Caco-2 (cell line): ENCODE measurements at places on chromosomes 1 and 21. TPM values are rescaled to one million over a fixed set of nuclear protein-coding genes. Genes with fewer than 3 reads are reported as not detected.

DNA sequence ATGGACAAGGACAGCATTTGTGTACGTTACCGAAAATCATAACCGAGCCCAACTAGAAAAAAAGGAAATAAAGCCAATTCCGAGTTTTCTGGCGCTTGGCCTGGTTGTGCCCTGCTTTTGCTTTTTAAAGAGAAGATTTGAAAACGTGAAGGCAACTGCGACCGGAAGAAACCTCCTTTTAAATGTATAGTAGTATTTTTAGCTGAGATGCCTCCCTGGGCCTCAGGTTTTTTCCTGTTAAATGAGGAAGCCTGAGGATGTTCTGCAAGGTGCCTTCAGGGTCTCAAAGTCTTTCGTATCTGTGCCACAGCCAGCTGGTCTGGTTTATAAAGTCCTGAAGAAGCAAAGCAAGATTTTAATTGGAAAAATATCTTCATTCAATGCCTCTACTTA is 371 bp upstream of the ODF2L start:
- no peak for DNase-seq

GRCh38 chr1:23446661-23447310 is 22.2 kb upstream of the TCEA3 start:
- no peak for DNase-seq

- peak; percentile 25 for DNase-seq
Measured at GRCh38 chr21:44441041-44441400, 14.3 kb upstream of the LRRC3 start.

GRCh38 chr21:46345861-46346260 is 21.9 kb downstream of the PCNT start:
- no peak for DNase-seq

Gene KIF26B
- total RNA-seq: 4.9 and 6.2 TPM in 2 replicates

DNA sequence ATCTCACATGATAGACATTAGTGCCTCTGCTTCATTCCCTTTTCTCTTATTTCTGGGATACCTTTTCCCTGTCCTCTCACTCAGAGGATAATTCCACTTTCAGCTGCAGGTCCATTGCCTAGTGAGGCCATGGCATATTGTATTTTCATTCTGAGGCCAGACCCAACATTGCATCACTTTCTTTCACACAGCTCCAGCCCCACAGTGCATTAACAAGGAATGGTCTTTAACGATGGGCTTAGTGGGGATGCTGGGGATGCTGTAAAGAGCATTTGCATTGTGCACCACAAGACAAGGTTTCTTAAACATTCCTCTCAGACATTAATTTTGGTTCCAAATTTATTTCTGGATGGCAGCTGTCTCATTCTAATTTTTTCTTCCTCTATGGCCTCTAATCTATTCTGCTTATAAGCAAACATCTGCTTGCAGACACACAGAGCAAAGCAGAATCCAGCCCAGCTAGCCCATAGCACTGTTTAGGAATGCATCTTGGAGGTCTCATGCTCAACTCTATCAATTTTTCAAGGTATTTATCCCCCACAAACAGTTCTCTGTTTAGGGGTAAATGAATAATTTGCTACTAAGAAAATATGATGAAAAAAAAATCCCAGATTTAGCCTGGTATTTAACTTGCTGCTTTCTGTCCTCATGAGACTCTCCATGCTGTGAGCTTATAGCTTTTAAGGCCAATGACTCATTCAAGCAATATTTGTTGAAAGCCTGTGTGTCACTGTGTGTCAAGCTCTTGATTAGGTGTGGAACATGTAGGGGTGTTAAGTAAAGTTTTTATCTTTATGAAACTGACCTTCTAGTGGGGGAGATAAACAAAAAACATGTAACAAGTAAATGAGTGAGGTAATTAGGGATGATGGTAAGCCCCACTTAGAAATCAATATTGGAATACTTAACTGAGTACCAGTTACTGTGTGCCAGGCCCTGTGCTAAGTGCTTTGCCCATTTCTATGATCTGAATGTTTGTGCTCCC is 44.5 kb upstream of the CCDC190 start:
- DNase-seq: peak; percentile 28

- DNase-seq: no peak
Measured at GRCh38 chr1:217919683-217920388, 288.7 kb downstream of the SPATA17 start.

DNA sequence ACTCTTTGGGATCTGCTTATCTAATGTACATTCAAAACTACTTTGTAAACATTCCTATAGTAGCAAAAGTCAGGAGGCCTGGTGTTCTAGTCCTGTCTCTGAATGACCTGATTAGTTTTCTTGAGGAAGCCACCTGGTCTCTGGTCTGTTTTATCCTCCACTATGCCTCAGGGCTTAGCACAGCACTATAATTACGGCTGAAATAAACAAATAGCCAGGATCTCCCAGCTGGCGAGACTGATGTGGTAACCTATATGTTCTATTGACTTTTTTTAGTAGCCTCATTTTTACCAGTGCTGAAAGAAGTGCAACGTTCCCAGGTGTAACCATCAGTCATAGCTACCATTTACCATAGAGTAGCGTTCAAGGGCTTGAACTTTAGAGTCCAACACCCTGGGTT is 24.2 kb upstream of the RPL11 start:
- no peak for DNase-seq

Gene CD46
- 152 and 166 TPM in 2 replicates for total RNA-seq

DNA sequence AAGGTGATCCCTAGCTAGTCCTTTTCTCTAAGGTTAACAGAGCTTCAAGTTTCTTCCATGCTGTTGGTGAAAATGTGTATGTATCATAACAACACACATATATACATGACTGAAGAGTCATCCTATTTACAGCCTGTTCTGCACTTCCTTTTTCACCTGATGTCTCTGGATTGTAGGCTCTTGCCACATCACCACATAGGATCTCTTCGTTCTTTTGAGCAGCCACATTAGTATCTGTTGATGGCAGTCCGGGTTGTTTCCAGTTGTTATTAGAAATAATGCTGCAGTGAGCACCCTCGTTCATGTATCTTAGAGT is 19.7 kb downstream of the MRPL37 start:
- no peak for DNase-seq

Gene TSPEAR
- 0.12 and 0.32 TPM in 2 replicates for total RNA-seq

DNA sequence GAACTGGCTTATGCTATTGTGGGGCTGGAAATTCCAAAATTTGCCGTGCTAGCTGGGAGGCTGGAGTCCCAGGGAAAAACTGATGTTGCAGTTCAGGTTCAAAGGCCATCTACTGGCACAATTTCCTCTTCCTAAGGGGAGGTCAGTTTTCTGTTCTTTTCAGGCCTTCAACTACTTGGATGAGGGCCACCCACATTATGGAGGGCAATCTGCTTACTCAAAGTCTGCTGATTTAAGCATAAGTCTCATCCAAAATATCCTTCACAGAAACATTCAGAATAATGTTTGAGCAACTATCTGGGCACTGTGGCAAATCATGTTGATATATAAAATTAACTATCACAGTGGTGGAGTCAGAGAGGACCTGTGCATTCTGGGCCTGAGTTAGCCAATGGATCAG is 21.2 kb upstream of the PTGFR start:
- no peak for DNase-seq

DNA sequence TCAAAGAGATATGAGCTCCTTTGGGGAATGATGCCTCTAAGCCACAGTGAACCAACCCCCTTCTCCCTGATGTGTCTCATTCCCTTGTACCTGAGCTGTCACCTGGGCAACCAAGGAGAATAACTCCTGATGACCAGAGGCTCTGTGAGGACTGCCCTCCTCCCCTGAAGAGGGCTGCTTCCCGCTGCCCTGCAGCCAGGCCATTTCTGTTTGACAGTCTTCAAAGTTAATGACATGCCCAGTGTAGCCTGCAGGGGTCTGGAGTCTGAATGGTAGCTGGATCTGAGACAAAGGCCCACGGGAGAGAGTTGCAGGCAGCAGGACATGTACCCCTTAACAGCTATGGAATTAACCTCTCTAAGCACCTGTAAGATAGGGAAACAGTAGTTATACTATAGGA is 3.4 kb upstream of the SLFNL1 start:
- DNase-seq: no peak

- no peak for DNase-seq
Measured at GRCh38 chr1:19858893-19859292, 23.3 kb upstream of the OTUD3 start.

GRCh38 chr1:211037095-211037494 is 96.9 kb downstream of the KCNH1 start:
- no peak for DNase-seq

GRCh38 chr21:41488080-41488479 is 19.9 kb downstream of the TMPRSS2 start:
- no peak for DNase-seq

DNA sequence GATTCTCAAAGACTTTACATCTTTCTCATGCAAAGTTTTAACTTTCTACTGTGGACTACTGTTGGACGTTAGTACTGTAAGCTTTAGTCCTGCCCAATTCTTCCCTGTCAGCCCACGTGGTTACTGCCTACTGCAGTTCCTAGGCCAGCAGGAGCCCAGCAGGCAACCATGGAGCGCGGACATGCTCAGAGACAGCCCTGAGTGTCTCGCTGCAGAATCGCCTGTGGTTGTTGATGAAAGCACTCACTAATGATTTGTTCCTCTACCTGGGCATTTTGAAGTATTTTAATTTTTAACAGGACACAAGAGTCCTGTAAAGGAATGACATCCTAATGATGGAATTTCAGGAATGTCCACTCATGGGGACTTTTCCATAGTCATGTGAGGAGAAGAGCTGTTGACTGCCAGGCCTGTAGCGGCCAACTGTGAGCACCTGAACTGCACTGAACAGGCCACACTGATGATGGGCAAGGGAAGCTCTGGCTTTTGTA is 44.1 kb downstream of the PGBD5 start:
- peak; percentile 42 for DNase-seq

DNA sequence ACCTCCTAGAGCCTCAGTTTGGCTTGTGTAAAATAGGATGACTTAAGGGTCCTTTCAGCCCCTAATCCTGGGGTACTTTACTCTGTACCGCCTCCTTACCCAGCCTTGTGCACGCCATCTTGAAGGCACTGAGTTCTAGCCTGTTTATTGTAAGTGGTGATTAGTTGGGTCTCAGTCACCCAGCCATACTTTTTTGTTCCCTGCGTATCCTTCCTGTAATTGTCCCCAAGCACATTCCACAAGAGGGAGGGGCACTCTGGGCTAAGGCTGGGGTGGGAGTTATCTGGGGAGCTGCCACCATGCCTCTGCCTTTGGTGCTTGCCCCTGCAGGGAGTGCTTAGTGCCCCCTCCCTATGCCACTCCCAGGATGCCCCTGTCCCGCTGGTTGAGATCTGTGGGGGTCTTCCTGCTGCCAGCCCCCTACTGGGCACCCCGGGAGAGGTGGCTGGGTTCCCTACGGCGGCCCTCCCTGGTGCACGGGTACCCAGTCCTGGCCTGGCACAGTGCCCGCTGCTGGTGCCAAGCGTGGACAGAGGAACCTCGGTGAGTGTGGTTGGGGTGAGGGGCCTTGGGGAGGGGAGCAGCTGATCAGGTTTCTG is 856 bp downstream of the FDPS start:
- peak; percentile 38 for DNase-seq

Gene RBM11
- total RNA-seq: 0.61 and 0.74 TPM in 2 replicates

GRCh38 chr1:64678366-64678765 is 66.5 kb upstream of the RAVER2 start:
- DNase-seq: no peak

Gene DAP3
- 165 and 185 TPM in 2 replicates for total RNA-seq

DNA sequence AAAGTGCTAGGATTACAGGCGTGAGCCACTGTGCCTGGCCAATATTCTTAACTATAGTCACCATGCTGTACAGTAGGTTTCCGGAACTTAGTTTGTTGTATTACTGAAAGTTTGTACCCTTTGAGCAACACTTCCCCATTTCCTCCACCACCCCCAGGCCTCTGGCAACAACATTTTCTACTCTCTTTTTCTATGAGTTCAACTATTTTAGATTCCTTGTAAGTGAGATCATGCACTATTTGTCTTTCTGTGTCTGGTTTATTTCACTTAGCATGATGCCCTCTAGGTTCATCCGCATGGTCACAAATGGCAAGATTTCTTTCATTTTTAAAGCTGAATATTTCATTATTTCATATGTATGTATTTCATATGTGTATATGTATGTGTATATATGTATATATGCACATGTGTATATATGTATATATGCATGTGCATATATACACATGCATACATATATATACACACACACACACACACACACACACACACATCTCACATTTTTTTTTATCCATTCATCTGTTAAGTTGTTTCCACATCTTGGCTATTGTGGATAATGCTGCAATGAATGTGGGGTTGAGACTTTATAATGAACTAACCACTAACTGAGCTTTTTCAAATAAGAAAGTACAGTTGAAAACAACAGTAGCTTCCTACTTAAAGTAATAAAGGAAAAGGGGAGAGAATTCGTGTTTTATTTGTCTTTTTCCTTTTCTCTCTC is 256.8 kb upstream of the C1orf105 start:
- DNase-seq: no peak
